ENCODE measurements at places on chromosomes 2 and 18.

- DNase-seq: no peak
Observed at GRCh38 chr2:51807229-51807628, 775.3 kb upstream of the NRXN1 start.

DNA sequence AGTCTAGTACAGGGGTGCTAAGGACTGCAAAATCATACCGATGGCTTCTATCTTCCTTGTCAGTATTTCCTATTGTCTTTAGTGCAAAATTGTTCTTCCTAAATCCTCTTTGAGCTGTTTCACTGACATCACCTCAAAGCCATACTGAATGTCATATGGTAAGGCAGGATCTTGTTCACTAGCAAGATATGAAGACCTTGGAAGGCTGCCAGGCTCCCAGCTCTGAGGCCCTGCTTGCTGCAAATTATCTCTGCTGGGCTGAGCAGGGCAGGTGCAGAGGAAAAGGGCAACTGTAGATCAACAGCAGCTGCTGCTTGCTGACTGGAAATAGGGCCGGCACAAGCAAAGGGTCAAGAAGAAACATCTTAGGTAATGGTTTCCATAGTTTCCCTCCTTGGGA is 58.2 kb downstream of the PMAIP1 start:
- DNase-seq: no peak

DNA sequence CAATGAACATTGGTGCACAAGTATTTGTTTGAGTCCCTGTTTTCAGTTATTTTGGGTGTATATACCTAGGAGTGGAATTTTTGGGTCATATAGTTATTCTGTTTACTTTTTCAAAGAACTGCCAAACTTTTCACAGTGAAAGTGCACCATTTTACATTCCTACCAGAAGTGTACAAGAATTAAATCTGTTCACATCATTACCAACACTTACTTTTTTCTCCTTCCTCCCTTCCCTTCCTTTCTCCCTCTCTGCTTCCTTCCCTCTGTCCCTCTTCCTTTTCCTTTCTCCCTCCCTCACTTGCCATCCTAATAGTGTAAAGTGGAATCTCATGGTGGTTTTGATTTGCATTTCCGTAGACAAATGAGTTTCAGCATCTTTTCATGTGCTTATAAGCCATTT is 11.9 kb downstream of the ADNP2 start:
- no peak for DNase-seq

DNA sequence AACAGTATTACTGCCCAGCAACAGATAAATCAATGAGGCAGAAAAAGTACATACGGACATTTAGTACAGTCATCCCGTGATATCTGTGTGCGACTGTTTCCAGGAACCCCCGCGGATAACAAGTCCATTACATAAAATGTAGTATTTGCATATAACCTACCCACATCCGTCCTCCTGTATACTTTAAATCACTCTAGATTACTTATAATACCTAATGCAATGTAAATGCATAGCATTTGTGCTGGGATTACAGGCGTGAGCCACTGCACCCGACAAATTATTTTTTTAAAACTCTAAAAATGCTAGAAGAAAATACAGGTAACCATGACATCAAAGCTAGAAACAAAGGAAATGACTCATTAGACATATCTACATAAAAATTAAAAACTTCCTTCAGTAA is 91.6 kb downstream of the FAM161A start:
- DNase-seq: no peak

- DNase-seq: peak; percentile 99
Observed at GRCh38 chr2:101474731-101475384, at the start of gene RFX8. Gene RFX8 (minus strand): TSS chr2:101475112. CDS start chr2:101466848, 8,264 bp downstream.

DNA sequence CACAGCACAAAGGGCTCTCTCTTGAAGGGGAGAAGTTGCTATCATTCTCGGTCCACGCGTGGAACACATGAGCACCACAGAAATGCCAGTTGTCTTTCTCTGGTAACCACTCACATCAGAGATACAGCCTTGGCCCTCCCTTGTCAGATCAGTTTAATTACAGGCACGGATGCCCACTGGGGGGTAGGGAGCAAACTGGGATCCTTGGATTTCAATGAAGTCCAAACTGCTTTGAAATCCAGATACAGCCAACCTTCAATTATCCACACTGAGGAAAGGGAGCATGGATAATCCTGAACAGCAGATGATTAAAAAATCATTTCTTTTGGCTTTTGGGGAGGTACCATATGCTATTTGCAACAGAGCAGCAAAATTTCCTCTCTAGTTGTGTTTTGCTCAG is 63.7 kb upstream of the DAPL1 start:
- no peak for DNase-seq

DNA sequence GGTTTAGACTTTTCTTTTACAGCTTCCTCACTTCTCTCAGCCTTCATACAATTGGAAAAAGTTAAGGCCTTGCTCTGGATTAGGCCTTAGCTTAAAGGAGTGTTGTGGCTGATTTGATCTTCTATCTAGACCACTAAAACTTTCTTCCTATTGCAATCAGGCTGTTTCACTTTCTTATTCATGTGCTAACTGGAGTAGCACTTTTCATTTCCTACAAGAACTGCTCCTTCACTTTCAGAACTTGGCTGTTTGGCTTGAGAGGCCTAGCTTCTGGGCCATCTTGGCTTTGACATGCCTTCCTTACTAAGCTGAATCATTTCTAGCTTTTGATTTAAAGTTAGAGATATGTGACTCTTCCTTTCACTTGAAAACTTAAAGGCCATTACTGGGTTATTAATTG is 114.3 kb downstream of the ARHGEF4 start:
- no peak for DNase-seq

DNA sequence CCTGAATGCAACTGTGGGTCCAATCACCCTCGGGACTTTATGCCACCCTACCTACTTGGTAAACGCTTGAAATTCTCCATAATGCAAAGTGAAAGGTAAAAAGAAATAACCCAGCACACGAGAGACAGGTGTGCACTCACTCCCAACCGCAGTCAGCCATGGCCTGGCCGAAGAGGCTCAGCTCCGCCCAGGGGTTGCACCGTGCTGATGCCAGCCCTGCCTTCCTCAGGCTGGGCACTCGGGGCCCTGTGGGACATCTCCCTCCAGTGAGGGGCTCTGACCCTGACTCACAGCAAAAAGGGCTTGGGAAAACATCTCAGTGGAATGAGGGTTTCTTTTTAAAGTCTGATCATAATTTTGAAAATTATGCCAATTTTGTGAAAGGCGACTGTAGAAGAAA is 13.3 kb downstream of the SLC66A2 start:
- no peak for DNase-seq

- no peak for DNase-seq
Observed at GRCh38 chr2:99727199-99727598, 237.4 kb upstream of the REV1 start.

- DNase-seq: no peak
Observed at GRCh38 chr18:25704071-25704470, 352.1 kb upstream of the ZNF521 start.

- DNase-seq: no peak
Observed at GRCh38 chr2:119198240-119198840, 25.3 kb upstream of the STEAP3 start.

- DNase-seq: no peak
Observed at GRCh38 chr2:69386360-69386759, 667 bp downstream of the GFPT1 start.

DNA sequence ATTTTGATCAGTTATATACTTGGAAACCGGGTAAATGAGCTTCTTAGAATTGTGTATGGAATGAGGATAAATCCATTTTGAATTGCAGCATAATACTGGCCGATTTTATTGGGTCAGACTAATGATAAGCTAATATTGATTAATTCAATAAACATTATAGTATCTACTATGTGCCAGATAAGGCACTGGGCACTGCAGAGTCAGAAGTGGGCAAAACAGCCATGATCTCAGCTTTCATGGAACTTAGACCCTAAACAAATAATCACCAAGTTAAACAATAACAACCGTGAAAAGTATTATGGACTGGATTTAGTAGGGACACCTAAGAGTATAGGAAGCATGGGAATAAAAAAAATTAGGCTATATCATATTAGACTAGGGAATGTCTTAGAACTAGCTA is 297.0 kb upstream of the PKDCC start:
- DNase-seq: no peak

GRCh38 chr2:55871637-55872036 is 51.9 kb downstream of the EFEMP1 start:
- DNase-seq: no peak

GRCh38 chr2:18319987-18320386 is 240.5 kb downstream of the RDH14 start:
- DNase-seq: no peak

DNA sequence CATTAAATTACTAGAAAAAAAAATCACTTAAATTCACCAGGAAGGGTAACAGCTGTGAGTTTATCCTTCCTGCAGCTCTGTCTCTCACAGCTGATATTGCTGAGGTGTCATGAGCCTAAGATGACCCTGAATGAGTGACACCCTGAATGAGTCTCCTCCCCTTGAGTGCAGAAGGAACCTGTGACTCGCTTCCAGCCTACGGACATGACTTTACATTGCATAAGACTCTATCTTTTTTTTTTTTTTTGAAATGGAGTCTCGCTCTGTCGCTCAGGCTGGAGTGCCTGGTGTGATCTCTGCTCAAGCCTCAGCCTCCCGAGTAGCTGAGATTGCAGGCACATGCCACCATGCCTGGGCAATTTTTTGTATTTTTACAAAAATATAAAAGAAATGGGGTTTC is 14.1 kb downstream of the MRO start:
- no peak for DNase-seq

- DNase-seq: no peak
Observed at GRCh38 chr2:21103274-21103891, 20.4 kb upstream of the TDRD15 start.

DNA sequence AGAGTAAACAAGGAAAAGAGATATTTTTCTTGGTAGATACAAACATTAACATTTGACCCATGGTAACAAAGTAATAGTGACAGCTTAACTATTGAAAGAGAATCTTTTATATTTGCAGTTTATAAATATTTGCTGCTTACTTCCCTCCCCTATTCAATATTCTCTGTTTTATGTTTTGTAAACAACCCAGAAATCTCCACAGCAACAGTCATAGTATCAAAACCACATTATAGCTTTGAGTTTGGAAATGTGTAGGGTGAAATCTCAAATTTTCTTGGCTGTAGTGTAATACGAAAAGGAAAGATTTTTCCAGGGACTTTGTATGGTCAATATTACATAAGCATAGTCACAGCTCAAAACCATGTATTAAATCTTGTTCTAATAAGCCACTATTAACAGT is 511.2 kb downstream of the METTL4 start:
- no peak for DNase-seq

DNA sequence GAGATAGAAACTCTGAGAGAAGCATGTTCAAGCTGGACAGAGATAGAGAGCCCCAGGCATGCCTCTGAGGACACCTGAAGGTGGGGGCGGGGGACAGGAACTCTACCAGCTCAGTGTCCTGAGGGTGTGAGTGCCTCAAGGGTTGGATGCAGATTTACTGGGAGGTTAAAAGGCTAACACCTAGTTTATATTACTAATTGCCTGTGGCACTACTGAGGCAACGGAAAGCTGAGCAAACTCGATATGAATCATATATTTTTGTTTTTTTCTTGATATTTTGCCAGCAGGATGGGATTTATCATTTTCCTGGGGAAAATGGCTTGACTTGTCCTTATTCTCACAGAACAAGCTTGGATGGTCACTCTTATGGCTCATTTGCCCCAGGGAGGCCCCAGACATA is 319.5 kb downstream of the ALK start:
- DNase-seq: no peak

DNA sequence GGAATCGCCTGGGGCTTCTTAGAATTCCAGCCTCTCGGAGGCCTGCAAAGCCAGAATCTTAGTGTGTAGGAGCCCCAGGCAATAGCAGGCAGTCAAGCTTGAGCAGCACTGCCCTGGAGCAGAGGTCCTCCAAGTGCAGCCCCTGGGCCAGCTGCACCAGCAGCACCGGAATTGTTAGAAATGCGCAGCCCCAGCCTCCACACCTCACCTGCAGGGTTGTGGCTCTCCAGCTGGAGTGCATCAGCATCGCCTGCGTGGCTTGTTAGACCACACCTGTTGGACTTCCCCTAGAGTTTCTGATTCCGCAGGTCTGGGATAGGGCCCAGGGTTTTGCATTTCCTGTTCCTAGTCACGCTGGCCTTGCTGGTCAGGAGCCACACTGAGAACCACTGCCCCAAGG is 100.3 kb downstream of the ASAP2 start:
- DNase-seq: no peak

GRCh38 chr2:157696036-157696435 is 67.4 kb upstream of the ACVR1C start:
- no peak for DNase-seq

- no peak for DNase-seq
Observed at GRCh38 chr2:191927991-191928390, 81.1 kb upstream of the CAVIN2 start.

DNA sequence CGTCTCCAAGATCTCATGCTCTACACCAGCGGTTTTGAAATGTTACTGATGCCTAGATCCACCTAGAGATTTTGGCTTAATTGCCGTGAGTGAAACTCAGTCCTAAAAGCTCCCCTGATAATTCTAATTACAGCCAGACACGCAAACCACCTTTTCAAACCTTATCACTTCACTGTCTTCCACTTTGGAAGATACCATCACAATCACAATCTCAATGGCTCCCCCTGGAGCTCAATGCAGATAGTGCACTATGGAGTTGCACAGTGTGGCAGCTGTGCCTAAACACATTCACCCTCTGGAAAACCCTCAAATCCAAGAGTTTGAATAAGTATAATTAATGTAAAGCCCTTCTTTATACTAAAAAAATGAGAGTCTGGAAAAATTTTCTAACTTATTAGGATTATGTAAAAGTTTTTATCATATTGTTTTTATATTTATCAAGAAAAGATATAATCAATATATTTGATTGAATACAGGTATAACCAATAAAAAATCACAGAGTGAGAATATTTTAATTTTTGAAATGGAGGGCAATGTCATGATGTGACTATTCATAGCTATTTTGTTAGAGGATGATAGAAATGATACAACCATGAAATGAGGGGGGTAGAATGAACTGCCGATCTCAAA is 102.9 kb upstream of the SLC8A1 start:
- DNase-seq: peak; percentile 32

- no peak for DNase-seq
Observed at GRCh38 chr2:109057686-109058085, 68.7 kb upstream of the EDAR start.

DNA sequence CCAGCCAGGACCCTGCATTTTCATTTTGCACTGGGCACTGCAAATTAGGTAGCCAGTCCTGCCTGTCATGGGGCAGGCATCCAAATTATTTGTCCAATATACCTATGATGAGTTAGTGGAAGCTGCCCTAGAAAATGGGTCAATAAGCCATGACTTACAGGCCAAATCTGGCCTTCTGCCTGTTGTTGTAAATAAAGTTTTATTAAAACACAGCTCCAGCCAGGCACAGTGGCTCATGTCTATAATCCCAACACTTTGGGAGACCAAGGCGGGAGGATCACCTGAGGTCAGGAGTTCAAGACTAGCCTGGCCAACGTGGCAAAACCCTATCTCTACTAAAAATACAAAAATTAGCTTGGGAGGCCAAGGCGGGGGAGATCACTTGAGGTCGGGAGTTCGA is 8.3 kb downstream of the AP1S3 start:
- no peak for DNase-seq

Measured in AML-193 (cell line).